ENCODE measurements at places on chromosomes 6 and 20. TPM values are rescaled to one million over a fixed set of nuclear protein-coding genes. Genes with fewer than 3 reads are reported as not detected.

Gene LY6G5C
- 3.6 TPM for total RNA-seq

Gene NCR2
- not detected for total RNA-seq

Gene DSP
- total RNA-seq: 471 TPM

Gene PLA2G7
- total RNA-seq: not detected

Gene DDAH2
- total RNA-seq: 95.7 TPM

Gene DEFB124
- not detected for total RNA-seq

Gene BPIFB4
- total RNA-seq: not detected

Gene SLC32A1
- total RNA-seq: not detected

Gene TRERF1
- total RNA-seq: 3.3 TPM

Gene BFSP1
- total RNA-seq: 11.7 TPM

Gene NR2E1
- not detected for total RNA-seq

Gene BAG2
- 12.1 TPM for total RNA-seq

Gene DEFB123
- not detected for total RNA-seq

Gene PANK2
- total RNA-seq: 39.7 TPM

Gene POPDC3
- total RNA-seq: 3.4 TPM

Gene ELOVL2
- 18.1 TPM for total RNA-seq

Gene GSTA1
- total RNA-seq: not detected
